KG1 (cell line): ENCODE measurements at places on chromosomes 11 and 22.
A peak's percentile ranks its signal among the peaks of the same experiment; 100 is the strongest.

GRCh38 chr11:65035579-65035978, 5.4 kb upstream of the SAC3D1 start:
- no peak for DNase-seq

DNA sequence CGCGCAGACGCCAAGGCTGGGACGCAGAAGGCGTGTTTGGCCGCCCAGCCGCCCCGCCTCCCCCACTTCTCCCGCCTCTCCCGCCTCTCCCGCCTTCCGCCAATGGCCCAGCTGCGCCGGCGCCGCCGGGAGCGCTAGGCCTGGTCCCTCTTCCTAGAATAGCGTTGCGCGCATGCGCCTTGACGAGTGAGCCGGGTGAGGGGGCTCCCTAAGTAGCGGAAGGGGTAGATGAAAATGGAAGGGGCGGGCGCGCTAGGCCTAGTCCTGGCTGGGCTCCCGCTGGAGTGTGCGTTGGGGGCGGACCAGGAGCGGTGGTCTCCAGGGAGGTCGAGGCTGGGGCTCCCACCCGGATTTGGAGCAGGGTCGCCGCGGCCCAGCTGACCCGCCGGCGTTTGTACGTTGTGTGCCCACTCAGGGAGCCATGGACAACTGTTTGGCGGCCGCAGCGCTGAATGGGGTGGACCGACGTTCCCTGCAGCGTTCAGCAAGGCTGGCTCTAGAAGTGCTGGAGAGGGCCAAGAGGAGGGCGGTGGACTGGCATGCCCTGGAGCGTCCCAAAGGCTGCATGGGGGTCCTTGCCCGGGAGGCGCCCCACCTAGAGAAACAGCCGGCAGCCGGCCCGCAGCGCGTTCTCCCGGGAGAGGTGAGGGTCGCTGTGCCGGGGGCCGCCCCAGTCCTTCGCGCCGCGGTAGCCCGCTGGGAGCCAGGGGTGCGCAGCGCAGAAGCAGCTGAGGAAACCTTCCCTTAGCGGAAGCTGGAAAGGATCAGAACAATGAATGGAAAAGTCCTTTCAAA, at the start of gene AKIP1:
Gene AKIP1 (plus strand): TSS at position 161 of the 795 bp plus-strand sequence. CDS start 261 bp downstream, at position 422.
- peak; percentile 91 for DNase-seq

- no peak for DNase-seq
These were observed 45.0 kb downstream of the LINC01488 start for GRCh38 chr11:69526453-69526810.

GRCh38 chr11:64359712-64360445, 917 bp downstream of the RPS6KA4 start:
- no peak for DNase-seq

DNA sequence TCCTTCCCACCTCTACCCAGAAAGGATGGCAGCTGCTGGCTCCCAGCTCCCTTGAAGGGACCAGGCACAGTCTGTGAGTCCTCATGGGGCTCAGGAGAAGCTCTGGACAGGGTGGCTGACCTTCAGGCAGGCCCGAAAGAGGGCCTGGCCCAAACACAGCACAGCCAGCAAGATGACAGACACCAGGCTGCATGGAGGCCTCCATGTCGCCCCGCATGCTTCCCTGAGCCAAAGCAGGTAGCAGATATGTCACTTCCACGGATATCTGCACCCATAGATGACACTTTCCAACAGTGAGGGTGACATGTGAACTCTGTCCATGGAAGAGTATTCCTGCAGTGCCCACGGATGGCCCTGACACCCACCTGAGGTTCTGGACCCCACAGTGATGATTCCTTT, 18.4 kb downstream of the EIF1AD start:
- DNase-seq: no peak

- DNase-seq: no peak
These were observed 127.8 kb upstream of the PLET1 start for GRCh38 chr11:112388496-112388895.

- no peak for DNase-seq
These were observed 467.1 kb downstream of the MIAT start for GRCh38 chr22:27124351-27124966.

GRCh38 chr11:77176996-77177395, 49.0 kb downstream of the MYO7A start:
- DNase-seq: no peak

DNA sequence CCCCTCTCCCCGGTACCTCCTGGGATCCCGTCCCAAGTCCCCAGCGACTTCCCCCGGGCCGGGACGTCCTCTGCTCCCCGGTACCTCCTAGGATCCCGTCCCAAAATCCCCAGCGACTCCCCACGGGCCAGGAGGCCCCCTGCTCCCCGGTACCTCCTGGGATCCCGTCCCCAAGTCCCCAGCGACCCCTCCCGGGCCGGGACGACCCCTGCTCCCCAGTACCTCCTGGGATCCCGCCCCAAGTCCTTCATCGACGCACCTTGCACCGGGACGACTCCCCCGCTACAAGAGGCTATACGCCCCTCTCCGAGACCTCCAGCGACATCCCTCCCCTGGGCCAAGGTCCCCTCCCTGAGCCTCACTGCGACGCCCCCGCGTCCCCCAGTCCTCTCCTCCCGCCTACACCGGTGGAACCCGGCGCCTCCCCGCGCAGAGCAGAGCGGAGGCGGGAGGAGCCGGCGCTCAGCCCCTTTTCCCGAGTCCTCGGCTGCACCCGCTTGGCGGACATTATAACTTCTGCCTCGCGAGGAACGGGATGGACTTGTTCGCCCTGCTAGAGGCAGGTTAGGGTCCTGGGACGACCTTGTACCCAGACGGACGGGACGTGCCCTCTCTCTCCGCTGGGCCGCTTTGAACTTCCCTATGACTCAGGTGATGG, 912 bp downstream of the KREMEN1 start:
- no peak for DNase-seq

GRCh38 chr11:132126973-132127899, 756.8 kb downstream of the NTM start:
- no peak for DNase-seq
